Kidney tubule cell (primary cell): ENCODE measurements at places on chromosomes 13 and 19.

DNA sequence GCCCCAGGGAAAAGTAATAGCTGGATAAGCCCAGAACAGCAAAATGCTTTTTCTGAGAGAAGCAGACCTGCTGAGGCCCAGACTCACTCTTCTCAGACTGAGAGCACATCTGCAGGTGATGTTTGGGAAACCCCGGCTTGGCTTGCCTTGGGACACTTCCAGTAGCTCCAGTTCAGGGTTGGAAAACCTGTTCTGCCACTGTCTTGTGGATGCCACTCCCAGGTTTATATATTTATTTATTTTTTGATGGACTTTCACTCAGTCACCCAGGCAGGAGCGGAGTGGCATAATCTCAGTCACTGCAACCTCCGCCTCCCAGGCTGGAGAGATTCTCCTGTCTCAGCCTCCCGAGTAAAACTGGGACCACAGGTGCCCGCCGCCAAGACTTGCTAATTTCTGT is 8.0 kb upstream of the SMARCA4 start:
- no peak for DNase-seq

DNA sequence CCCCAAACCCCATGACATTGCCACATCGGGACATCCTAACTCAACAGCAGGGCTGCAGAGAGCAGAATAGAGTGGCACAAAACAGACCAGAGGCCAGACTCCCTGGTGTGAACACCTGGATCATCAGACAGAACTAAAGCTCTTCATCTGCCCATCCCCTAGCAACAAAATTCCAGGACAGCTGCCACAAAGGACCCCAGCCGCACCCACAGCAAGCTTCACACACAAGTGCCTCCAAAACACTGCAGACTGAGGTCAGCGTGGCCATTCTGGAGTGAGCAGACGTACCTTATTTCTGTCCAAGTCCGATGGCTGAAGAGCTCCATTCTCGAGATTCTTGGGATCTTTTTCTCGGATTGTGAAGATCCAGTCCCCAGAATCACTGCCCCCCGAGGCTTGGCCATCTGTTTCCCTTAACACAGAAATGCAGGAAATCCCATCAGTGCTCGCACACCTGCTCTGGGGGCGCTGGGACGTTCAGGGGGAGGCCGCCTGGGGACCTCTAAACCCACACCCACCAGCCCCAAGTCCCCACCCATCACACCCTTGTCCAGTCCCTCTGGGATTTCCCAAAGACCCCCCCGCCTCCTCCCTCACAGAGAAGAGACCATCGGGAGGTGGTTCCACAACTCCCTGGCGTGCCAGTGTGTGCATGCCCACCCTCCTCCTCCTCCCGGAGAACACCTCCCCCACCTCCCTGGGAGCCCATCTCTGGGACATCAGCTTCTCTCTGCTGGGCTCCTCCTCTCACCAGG is 115.2 kb downstream of the STK24 start:
- DNase-seq: no peak

DNA sequence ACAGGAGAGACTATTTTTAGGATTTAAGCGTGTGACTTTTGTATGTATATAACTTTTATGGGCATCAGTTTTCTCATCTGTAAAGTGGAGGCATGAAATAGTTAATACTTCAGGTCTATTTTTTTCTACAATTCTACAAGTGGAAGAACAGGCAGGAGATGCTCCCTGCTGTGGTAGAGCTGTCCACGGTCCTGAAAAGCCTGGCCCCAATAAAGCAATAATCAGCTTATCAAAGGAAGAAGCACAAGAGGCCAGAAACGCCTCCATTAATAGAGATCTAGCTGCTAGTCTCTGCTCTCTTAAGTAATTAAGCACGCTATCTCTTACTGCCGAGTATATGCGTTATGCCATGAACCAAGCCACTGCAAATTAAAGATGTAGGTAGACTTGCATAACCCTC is 28.0 kb upstream of the WASF3 start:
- peak; percentile 42 for DNase-seq

GRCh38 chr19:32540621-32541020 is 40.4 kb upstream of the PDCD5 start:
- no peak for DNase-seq

- DNase-seq: peak; percentile 17
These were observed 17.2 kb upstream of the CFAP97D2 start for GRCh38 chr13:114161644-114162532.

DNA sequence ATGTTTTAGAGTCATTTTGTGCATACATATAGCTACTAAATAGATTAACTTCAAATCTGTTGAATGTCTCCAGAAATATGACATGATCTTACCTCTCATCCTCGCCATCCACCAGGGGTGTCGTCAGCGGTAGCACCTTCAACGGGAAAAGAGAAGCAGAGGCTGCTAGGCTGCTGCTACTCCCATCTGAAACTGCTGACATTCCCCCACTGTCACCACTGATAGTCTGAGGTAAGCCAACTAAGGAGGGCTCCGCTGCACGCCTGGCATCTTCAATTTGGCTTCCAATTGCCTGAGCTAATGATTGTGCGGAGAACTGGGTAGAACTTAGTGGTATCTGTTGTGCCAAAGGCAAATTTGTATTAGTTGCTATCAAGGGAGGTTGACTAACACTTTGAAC is 3.1 kb downstream of the TSC22D1 start:
- DNase-seq: peak; percentile 40

GRCh38 chr19:35352177-35352447 is 4.4 kb downstream of the FFAR1 start:
- no peak for DNase-seq

- DNase-seq: no peak
These were observed 15.0 kb downstream of the HAS1 start for GRCh38 chr19:51708811-51709210.

DNA sequence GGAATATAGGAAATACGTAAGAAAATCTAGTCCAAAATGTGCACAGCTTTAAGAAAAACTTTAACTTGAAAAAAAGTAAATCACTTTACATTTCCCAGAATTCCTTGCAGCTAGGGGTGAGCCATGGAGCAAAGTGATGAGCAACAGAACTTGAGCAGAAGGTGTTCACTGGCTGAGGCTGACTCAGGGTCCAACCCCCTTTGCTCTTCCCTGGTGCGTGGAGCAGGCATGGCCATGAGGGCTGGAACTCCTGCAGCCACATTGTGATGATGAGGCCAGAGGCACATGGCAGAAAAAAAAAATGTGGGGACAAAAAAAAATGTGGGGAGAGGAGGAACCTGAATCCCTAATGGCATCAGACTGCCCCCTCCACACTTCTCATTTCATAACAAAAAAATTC is 9.9 kb upstream of the PLA2G4C start:
- no peak for DNase-seq

DNA sequence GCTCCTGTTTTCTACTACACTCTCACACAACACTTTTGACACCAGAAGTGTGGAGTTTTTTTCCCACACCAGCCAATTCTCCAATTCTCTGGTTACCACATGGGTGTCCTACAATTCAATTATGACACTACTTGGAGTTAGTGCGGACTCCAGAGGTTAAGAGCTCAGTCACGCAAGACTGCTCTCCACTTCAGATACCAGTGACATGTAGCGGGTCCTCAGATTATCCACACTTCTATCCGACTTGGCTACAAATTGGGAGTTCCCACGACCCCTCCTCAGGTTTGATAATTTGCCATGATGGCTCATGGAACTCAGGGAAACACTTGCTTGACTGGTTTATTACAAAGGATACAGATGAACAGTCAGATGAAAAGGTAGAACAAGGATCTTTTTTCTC is 32.9 kb downstream of the PAN3 start:
- peak; percentile 11 for DNase-seq

DNA sequence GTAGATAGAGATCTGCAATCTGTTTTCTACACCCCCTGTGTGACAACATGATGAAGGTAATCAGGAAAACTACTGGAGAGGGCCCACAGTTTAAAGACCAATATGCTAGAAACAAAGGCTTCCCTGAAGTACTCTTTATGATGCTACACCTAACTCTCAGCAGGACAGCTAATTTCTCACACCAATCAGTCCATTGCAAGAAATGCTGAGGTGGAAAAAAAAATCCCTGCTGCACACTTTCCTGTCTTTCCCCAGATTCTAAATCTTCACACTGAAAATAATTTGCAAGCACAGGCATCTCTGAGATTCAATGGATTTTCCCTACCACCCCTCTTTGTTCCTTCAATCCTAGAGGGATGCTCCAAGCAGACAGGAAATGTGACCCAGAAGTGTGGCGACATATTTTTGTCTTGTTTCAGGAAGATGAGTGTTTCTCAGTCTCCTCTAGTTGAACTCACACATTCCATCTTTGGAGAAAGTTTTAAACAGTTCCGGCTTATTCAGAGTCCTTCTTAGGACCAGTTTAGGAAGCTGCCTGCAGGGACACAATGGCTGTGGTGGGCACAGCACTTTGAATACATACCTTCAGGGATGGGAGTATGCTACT is 671.6 kb downstream of the DIAPH3 start:
- no peak for DNase-seq

- DNase-seq: no peak
These were observed 51.6 kb downstream of the DNAJC15 start for GRCh38 chr13:43074824-43075510.

- DNase-seq: no peak
These were observed 695.3 kb downstream of the DIAPH3 start for GRCh38 chr13:59468396-59468795.

GRCh38 chr13:59458908-59459579 is 704.7 kb downstream of the DIAPH3 start:
- peak; percentile 44 for DNase-seq

GRCh38 chr13:97333983-97334382 is 100.0 kb upstream of the RAP2A start:
- no peak for DNase-seq

DNA sequence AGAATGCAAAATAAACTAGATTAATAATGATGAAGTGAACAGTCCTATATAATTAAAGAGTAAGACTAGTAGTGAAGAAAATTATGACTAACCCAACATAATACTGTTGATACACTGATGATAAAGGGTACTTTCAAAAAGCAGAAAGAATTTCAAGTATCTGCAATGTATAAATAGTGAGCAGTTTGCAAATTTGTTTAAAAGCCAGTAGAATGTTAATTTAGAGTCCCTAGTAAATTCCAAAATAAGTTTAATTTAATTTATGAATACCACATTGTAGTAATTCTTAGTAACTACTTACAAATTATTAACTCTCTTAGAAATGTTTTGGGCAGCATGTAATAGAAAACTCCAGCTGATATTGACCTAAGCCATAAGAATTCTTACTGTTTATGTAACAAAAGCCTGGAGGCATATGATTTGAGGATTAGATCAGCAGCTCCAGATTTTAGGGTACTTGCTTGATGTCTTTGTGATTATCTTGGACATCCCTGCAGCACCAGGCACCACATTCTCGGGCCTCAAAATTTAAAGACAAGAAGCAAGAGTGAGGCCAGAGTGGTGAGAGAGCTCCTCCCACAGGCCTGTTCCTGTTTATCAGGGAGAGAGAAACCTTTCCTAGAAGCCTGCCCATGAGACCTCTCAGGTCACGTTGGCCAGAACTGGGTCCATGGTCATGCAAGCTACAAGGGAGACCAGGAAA is 67.6 kb upstream of the TDRD3 start:
- peak; percentile 63 for DNase-seq

GRCh38 chr13:34748596-34748995 is 193.5 kb upstream of the NBEA start:
- peak; percentile 95 for DNase-seq

DNA sequence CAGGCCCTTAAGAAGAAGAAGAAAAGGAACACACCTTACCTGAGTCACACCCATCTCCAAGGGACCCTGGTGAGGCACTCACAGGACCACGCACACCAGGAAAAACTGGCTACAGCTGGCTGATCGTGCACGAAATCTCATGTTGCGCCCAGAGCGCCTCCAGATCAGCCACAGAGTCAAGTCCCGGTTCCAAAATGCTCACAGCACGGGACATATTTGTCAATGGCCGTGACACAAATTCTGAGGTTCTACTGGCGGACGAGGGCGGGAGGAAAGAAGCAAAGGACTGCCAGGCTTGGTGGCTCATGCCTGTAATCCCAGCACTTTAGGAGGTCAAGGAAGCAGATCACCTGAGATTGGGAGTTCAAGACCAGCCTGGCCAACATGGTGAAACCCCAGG is 21.5 kb downstream of the SH3GL1 start:
- peak; percentile 67 for DNase-seq

GRCh38 chr13:39297664-39298171 is 259.5 kb downstream of the NHLRC3 start:
- DNase-seq: no peak

DNA sequence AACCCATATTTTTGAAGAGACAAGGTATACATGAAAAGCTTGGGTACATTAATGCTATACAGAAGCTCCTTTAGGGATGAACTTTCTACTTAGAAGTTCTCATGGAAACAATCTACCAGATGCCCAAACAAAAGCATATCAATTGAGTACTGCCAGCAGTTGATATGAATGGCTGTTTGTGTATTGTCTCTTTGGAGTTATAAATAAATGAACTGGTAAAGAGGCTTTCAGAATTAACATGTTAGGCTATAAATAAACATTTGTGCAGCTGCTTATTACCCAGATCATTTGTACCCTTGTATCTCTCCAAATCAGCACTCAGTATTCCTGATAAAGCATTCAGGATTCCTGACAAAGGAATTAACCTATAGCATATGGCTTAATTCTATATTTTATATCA is 418.9 kb downstream of the FGF14 start:
- no peak for DNase-seq

- DNase-seq: peak; percentile 99
These were observed 63.4 kb downstream of the EFNB2 start for GRCh38 chr13:106471957-106472543.

DNA sequence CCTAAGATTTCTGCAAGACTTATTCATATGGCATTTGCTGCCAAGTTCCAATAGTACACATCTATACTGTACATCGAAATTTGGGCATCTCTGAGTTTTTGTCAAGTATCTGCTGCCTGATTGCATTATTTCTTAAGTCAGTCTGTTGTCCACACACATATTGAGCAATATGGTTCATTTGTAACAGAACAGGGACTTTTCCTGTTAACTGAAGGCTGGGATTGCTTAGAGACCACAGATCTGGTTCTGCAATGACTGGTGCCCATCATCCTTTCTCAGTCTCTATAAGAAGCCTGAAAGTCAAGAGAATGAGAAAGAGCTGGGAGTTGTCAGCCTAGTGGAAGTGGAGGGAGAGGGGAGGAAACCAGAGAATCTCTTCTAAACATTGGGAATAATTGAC is 22.5 kb upstream of the MYCBP2 start:
- DNase-seq: no peak

GRCh38 chr19:1133471-1133929 is 29.7 kb downstream of the GPX4 start:
- DNase-seq: no peak

GRCh38 chr13:88071371-88071770 is 400.2 kb downstream of the SLITRK5 start:
- DNase-seq: peak; percentile 12

DNA sequence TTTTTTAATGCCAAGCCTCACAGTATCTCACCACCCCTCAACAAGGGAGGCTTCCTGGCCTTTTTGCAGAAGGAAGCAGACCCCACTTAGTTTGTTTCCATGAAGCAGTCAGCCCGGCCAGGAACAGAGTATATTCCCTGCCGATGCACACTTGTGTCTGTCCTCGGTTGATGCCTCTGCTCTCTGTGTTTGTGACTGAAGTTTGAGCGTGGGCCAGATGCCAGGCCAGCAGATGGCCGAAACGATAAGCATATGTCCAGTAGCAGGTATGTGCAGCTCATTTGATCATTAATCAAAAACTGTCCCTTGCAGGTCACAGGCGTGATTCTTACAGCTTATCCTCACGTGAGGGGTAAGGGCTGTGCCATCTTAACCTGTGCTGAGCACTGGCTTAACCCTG is 144.0 kb downstream of the IRS2 start:
- DNase-seq: no peak

GRCh38 chr13:72368031-72368430 is 359.4 kb downstream of the MZT1 start:
- peak; percentile 11 for DNase-seq
